Natural killer cell treated with Interleukin-12 subunit alpha and Interleukin-12 subunit beta and Interleukin-15 and Interleukin-18, amount 100 ng/mL, for 72 hours (primary cell): ENCODE measurements at places on chromosomes 12 and 14. TPM values are rescaled to one million over a fixed set of nuclear protein-coding genes. Genes with fewer than 3 reads are reported as not detected.

Gene KRT7
- 2.6 TPM for total RNA-seq

Gene AQP2
- total RNA-seq, result not detected

DNA sequence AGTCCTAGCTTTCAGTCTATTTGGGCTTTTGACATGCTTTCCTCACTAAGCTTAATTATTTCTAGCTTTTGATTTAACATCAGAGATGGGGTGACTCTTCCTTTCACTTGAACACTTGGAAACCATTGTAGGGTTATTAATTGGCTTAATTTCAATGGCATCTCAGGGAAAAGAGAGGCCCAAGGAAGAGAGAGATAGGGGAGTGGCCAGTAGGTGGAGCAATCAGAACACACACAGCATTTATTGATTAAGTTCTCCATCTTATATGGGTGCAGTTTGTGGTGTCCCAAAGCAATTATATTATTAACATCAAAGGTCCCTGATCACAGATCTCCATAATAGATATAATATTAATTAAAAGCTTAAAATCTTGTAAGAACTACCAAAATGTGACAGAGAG lies 1466.1 kb upstream of the SEL1L start:
- H3K36me3 ChIP-seq, result no peaks in the 10 kb centered on the region
- no peaks in the 10 kb centered on the region for H3K4me1 ChIP-seq
- no peak overlapping the region for H3K27ac ChIP-seq
- no peaks in the 10 kb centered on the region for H3K27me3 ChIP-seq
- no peak for DNase-seq

Gene PMEL
- total RNA-seq, result not detected

GRCh38 chr12:1716911-1717310 lies 26.0 kb downstream of the ADIPOR2 start:
- peaks cover 12% of the 10 kb centered on the region for H3K36me3 ChIP-seq
- no peak for DNase-seq
- H3K27me3 ChIP-seq, result no peaks in the 10 kb centered on the region
- H3K4me1 ChIP-seq, result peaks cover 39% of the 10 kb centered on the region
- H3K27ac ChIP-seq, result no peak overlapping the region
- H3K4me3 ChIP-seq, result no peak overlapping the region

- H3K4me3 ChIP-seq, result peak overlapping the region; percentile 99
- peaks cover 58% of the 10 kb centered on the region for H3K4me1 ChIP-seq
- H3K36me3 ChIP-seq, result peaks cover 35% of the 10 kb centered on the region
- H3K27ac ChIP-seq, result peak overlapping the region; percentile 99
- H3K27me3 ChIP-seq, result no peaks in the 10 kb centered on the region
- DNase-seq, result peak; percentile 67
Measured at GRCh38 chr12:68611094-68611805, 551 bp downstream of the RAP1B start.

Gene PRKAB1
- total RNA-seq, result 31.4 TPM

Gene OR4E1
- total RNA-seq, result not detected
